ENCODE measurements at places on chromosomes 7 and 10. TPM values are rescaled to one million over a fixed set of nuclear protein-coding genes. Genes with fewer than 3 reads are reported as not detected.

Gene C7orf33
- not detected for total RNA-seq

- H3K27me3 ChIP-seq, result no peaks in the 10 kb centered on the region
- H3K4me1 ChIP-seq, result no peaks in the 10 kb centered on the region
- H3K36me3 ChIP-seq, result no peaks in the 10 kb centered on the region
- H3K4me3 ChIP-seq, result no peak overlapping the region
- peak; percentile 57 for DNase-seq
These were observed 33.0 kb downstream of the RASGEF1A start for GRCh38 chr10:43233601-43234430.

Gene SPDYE18
- total RNA-seq, result 1.2 TPM

GRCh38 chr10:8050556-8051108, 3.9 kb upstream of the GATA3 start:
- no peak overlapping the region for H3K27ac ChIP-seq
- DNase-seq, result no peak
- no peaks in the 10 kb centered on the region for H3K4me1 ChIP-seq
- peak overlapping the region; percentile 35 for H3K4me3 ChIP-seq
- no peaks in the 10 kb centered on the region for H3K27me3 ChIP-seq
- no peaks in the 10 kb centered on the region for H3K36me3 ChIP-seq

GRCh38 chr7:29622335-29623265, 59.0 kb downstream of the PRR15 start:
- no peak overlapping the region for H3K4me3 ChIP-seq
- no peak overlapping the region for H3K27ac ChIP-seq
- H3K36me3 ChIP-seq, result no peaks in the 10 kb centered on the region
- no peak for DNase-seq

- H3K27ac ChIP-seq, result no peak overlapping the region
- H3K36me3 ChIP-seq, result no peaks in the 10 kb centered on the region
- H3K27me3 ChIP-seq, result no peaks in the 10 kb centered on the region
- no peak overlapping the region for H3K4me3 ChIP-seq
- no peak for DNase-seq
These were observed 188.6 kb downstream of the RPS24 start for GRCh38 chr10:78222096-78222790.

Gene ZNF248
- 21.1 TPM for total RNA-seq

Gene KLF14
- total RNA-seq, result 0.12 TPM

Gene CDC14C
- total RNA-seq, result not detected

Gene ZNF365
- 1.1 TPM for total RNA-seq

DNA sequence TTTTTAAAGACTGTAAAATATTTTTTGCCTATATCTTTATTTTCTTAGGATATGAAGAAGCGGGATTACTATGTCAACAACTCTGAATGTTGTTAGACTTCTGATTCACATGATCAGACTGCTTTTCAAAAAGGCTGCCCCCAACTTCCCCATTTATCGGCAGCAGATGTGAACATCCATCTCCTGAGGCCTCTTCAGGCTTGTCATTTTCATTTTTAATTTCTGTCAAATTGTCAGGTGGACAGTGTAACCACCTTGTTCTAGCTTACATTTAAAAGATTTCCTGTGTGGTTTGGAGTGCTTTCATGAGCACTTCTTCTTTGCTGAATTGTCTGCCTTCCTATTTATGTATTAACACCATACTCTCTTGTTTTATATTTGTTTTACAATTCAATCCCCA, 78.8 kb upstream of the GSDME start:
- H3K27me3 ChIP-seq, result no peaks in the 10 kb centered on the region
- no peak for DNase-seq
- no peaks in the 10 kb centered on the region for H3K4me1 ChIP-seq
- H3K27ac ChIP-seq, result no peak overlapping the region
- H3K36me3 ChIP-seq, result no peaks in the 10 kb centered on the region

Gene ACTA2
- total RNA-seq, result 9,611 TPM

Gene TCF7L2
- 57.8 TPM for total RNA-seq

Gene CNTNAP2
- total RNA-seq, result not detected

- H3K27me3 ChIP-seq, result no peaks in the 10 kb centered on the region
- no peak for DNase-seq
- no peaks in the 10 kb centered on the region for H3K36me3 ChIP-seq
- no peak overlapping the region for H3K4me3 ChIP-seq
- H3K4me1 ChIP-seq, result no peaks in the 10 kb centered on the region
- no peak overlapping the region for H3K27ac ChIP-seq
These were observed 248.3 kb downstream of the ADARB2 start for GRCh38 chr10:1488970-1489548.

- peak overlapping the region; percentile 55 for H3K4me3 ChIP-seq
- no peak for DNase-seq
- H3K27ac ChIP-seq, result no peak overlapping the region
- H3K4me1 ChIP-seq, result no peaks in the 10 kb centered on the region
These were observed 1.3 kb downstream of the UBN2 start for GRCh38 chr7:139232377-139232717.

Gene BEND7
- total RNA-seq, result 24.0 TPM

DNA sequence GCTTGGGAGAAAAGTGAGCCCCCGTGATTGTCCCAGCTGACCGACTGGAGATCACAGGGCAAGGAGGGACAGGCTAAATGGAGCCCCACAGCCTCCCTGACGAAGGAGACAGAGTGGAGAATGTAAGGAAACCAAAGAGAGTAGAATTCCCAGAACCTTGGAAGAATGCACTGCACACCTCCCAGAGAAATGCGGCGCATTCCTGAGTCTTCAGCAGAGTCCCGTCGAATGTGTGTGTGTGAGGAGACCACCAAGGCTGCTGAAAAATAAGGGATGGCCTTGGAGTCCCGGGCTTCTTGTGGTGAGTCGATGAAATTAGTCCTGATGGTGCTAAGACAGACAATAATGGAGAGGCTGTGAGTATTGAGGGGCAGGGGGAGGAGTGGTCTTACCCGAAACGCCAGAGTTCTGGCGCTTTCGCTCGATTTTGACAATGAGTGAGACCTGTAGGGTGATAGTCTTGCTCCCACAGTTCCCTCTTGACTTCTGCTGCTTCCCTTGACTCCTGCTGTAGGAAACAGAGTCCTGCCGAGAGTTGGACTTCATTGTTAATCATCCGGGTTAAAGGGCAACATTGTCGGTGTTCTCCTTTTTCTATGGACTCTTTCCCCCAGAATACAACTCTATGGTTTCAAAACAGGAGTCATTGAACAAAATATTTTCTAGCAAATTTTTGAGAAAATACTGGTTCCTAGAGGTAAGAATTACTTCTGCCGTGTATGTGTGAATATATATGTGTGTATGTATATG, 103.2 kb downstream of the CNNM2 start:
- no peaks in the 10 kb centered on the region for H3K36me3 ChIP-seq
- H3K4me3 ChIP-seq, result no peak overlapping the region
- H3K27ac ChIP-seq, result no peak overlapping the region
- no peaks in the 10 kb centered on the region for H3K27me3 ChIP-seq
- peaks cover 4% of the 10 kb centered on the region for H3K4me1 ChIP-seq
- no peak for DNase-seq

Gene DDX50
- total RNA-seq, result 36.5 TPM

DNA sequence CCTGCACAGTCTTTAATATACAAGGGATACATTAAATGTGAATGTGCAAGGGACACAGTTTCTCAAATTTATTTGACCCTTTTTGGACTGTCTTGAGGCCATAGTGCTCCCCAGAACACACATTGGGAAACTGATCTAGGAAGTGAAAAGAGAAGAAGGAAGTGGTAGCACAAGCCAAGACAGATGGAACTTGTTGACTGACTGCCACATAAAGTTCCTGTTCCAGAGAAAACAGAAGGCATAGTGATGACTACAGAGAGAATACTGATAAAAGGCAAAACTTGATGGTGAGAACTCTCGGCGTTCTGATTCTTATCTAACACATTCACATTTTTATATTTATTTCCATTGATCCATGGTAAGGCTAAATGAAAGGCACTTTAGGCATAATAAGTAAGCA, 1216.4 kb downstream of the CNTNAP2 start:
- peaks cover 1% of the 10 kb centered on the region for H3K4me1 ChIP-seq
- H3K27ac ChIP-seq, result no peak overlapping the region
- no peaks in the 10 kb centered on the region for H3K27me3 ChIP-seq
- H3K36me3 ChIP-seq, result no peaks in the 10 kb centered on the region

DNA sequence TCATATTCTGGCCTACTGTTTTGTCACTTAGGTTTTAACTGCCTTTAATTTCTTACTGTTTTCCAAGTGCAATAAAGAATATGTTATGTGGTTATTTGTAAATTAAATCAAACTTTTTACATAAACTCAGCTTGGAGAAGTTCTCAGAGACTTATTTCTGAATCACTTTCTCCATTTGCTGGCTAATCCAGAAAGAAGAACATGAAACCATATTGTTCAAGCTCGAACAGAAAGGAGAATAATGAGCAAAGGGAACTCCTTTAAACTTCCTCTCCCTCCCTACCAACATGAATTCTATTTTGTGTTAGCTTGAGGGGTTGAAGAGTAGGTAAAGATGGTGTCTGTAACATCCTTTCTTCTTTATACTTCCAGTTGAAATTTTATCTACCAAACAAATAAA, 52.3 kb downstream of the SHTN1 start:
- no peak overlapping the region for H3K27ac ChIP-seq
- H3K36me3 ChIP-seq, result peaks cover 3% of the 10 kb centered on the region
- no peak for DNase-seq
- H3K4me1 ChIP-seq, result no peaks in the 10 kb centered on the region

DNA sequence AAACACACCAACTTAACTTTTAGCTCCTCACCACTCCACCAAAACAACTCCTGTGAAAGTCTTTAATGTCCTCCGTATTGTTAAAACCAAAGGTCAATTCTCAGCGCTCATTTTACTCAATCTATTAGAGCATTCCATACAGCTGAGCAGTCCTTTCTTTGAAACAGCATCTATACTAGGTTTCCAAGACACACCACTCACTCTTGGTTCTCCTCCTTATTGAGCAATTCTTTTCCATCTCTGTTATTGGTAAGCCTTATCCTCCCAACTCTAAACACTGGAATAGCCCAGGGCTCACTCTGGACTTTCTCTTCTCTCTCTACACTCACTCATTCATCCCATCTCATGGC, 34.9 kb downstream of the COA1 start:
- H3K4me3 ChIP-seq, result no peak overlapping the region
- no peaks in the 10 kb centered on the region for H3K36me3 ChIP-seq
- no peak for DNase-seq
